Activated naive CD8-positive, alpha-beta T cell treated with anti-CD3 and anti-CD28 coated beads, Interleukin-2, amount 10 ng/mL, durations not matched to agents 7 days and 5 days (primary cell): ENCODE measurements at places on chromosomes 16 and 17. TPM values are rescaled to one million over a fixed set of nuclear protein-coding genes. Genes with fewer than 3 reads are reported as not detected.
A peak's percentile ranks its signal among the peaks of the same experiment; 100 is the strongest.

GRCh38 chr17:73744411-73744810 lies 100.2 kb upstream of the SDK2 start:
- no peak for DNase-seq

DNA sequence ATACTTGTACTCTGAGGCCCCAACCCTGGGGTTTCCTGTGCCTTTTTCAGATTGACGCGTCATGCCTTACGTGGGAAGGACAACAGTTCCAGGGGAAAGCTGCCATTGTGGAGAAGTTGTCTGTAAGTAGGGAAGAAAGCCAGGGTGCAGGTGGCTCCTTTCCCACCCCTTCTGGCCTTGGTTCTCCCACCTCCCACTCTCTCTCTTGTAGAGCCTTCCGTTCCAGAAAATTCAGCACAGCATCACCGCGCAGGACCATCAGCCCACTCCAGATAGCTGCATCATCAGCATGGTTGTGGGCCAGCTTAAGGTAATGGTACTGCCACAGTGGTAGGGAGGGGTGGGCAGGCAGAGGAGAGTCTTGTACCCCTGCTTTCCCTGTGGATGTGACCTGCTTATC lies 4.6 kb upstream of the EDC4 start:
- no peak for DNase-seq

DNA sequence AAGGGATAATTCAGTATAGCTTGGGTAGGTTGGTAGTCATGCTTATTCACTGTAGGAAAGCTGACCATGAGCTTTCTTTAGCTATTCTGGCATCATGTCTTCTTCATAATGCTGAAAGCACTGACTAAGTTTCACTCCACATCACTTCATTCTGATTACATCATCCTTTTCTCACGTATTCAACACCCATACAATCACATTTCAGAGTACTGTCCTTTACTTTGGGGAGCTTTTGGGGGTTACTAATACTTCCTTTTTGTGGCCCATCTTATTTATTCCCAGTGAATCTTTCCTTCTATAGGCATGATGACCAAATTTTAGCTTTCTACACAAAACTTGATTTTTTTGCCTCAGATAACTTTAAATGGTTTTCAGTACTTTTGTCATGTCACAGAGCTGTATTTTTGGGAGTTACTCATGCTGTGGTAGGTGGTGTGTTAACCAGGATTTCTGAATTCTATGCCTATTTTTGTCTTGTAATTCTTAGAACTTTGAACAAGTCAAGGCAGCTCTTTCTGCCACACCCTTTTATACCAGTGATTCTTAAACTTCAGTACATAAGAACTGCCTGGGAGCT lies 23.5 kb downstream of the TADA2A start:
- no peak for DNase-seq

DNA sequence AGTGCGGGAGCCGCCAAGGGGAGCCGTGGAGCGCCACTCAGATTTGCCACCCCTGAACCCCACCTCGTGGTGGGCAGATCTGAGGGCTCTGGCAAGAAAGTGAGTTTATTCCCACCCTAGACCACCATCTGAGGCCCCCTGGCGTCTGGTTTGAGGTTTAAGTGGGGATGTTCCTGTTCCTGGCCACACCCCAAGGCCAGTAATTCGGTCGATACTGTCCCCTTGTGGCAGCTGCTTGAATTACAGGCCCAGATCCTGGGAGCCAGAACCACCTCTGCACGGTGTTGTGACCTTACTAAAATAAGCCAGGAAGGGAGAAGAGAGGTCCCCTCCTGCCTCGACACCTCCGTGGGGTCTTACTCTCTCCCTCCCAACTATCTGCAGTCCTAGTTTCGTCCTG lies 3.3 kb upstream of the LAT start:
- peak; percentile 56 for DNase-seq

DNA sequence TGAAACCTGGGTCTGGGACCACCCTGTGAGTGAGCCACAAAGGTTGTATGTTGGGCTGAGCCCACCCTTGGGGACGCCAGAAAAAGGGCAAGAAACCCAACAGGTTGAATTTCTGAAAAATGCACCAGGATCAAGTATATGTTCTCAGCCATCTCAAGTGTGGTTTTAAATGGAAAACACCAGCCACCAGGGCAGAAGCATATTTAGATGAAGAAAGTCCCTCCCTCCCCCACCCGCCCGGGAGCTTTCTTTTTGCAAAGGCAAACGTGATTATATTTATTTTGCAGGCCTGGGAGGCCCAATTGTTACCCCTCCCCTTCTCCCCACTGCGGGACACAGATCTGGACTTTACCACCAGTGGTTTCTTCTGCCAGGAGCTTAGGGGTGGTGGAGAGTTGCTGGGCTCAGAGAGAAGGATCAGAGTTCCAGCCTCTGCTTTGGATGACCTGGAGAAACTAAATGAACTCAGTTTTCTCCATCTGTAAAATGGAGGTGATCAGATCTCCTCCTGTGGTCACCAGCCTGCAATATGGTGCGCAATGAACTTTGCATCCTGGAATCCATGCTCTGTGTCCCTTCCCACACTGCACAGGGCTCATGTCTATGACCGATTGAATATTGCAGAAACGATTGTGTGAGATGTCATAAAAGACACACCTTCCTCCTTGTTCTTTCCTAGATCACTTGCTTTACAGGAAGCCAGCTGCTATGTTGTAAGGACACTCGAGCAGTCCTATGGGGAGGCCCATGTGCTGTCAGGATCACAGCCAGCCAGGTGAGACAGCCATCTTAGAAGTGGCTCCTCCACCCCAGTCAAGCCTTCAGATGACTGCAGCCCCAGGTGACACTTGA lies 21.0 kb upstream of the NGFR start:
- DNase-seq, result no peak

GRCh38 chr17:607361-608147 lies 107.1 kb downstream of the VPS53 start:
- DNase-seq, result no peak

SCGB1C2 gene
- not detected for total RNA-seq

GRCh38 chr17:80002690-80003490 lies 32.8 kb downstream of the TBC1D16 start:
- DNase-seq, result no peak

GRCh38 chr16:48358419-48358818 lies 26.8 kb downstream of the SIAH1 start:
- DNase-seq, result no peak

DNA sequence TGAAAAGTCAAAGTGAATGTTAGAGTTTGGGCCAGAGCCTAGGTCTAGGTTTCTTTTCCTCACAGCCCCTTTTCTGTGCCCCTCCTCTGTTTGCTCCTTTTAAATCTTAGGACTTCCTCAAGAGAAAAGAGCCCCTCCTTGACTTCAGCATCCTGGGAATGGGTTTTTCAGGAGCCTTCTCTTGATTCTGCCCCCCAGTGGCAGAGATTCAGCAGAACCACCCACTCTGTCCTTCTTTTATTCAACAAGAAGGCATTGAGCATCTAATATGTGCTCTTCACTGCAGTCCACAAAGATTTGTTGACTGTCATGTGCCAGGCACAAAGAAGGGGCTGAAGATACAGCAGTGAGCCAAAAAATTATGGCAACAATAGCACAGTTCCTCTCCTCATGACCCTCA lies 270.8 kb upstream of the CDH5 start:
- DNase-seq, result no peak

CRHR1 gene
- not detected for total RNA-seq

PRM1 gene
- total RNA-seq, result not detected

EFCAB3 gene
- total RNA-seq, result not detected

GRCh38 chr17:62968445-62968923 lies 2.4 kb downstream of the TANC2 start:
- no peak for DNase-seq
